Fibroblast of villous mesenchyme (primary cell): ENCODE measurements at places on chromosomes 1 and 21. TPM values are rescaled to one million over a fixed set of nuclear protein-coding genes. Genes with fewer than 3 reads are reported as not detected.

The BATF3 gene
- total RNA-seq: 3.0 and 3.9 TPM in 2 replicates

The PDZK1 gene
- under 0.01 and 0.32 TPM in 2 replicates for total RNA-seq

The STYXL2 gene
- total RNA-seq: not detected in 2 replicates

The KRTAP11-1 gene
- not detected in 2 replicates for total RNA-seq

The IL10 gene
- total RNA-seq: under 0.01 TPM in 1 of 2 replicates, not detected in the other

The KCNA3 gene
- under 0.01 and 0.64 TPM in 2 replicates for total RNA-seq

The KLF17 gene
- total RNA-seq: under 0.01 TPM in 2 replicates

The IVL gene
- not detected in 2 replicates for total RNA-seq

The CNTN2 gene
- total RNA-seq: not detected in 2 replicates

The S100A7A gene
- not detected in 2 replicates for total RNA-seq

The DMRTA2 gene
- 0.32 and 1.3 TPM in 2 replicates for total RNA-seq

The ZBTB7B gene
- 15.5 and 15.8 TPM in 2 replicates for total RNA-seq
